Stimulated activated CD8-positive, alpha-beta memory T cell treated with anti-CD3 and anti-CD28 coated beads, Interleukin-7, amount 100 ng/mL, for 24 hours (primary cell): ENCODE measurements at places on chromosomes 11 and 22.

DNA sequence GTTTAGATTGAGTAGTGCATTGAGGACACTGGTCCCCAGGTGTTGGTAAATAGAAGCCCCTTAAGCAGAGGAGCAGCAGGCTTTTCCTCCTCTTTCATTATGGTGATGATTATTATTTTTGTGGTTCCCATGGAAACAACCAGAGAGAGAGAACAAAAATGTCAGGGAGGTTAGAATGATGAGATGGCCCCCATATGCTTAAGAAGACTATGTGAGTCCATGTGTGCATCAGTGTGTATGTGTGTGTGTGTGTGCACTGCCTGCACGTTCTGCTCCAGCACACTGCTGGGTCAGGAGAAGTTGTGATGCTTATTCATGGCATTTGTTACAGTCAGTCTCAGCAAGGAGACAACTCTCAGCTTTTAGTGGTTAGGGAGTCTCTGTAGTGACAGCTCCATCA, 724.2 kb downstream of the NTM start:
- no peak for DNase-seq

DNA sequence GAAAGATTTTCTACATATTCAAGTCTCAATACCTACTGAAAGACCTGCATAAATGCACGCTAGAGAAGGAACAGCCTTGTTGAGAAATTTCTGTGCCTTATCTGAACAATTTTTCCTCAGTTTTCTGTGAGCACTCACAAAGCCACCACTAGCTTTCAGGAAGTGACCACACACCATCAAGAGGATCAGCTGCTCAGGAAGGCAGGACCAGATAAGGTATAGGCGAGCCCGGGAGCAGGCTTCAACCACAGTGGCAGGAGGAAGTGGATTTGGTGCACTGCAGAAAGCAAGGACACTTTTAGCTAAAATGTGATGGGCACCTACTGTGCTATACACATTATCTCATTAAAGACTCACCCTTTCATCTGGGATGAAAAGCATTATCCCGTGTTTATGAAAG, 220.8 kb downstream of the RAB38 start:
- DNase-seq = no peak

DNA sequence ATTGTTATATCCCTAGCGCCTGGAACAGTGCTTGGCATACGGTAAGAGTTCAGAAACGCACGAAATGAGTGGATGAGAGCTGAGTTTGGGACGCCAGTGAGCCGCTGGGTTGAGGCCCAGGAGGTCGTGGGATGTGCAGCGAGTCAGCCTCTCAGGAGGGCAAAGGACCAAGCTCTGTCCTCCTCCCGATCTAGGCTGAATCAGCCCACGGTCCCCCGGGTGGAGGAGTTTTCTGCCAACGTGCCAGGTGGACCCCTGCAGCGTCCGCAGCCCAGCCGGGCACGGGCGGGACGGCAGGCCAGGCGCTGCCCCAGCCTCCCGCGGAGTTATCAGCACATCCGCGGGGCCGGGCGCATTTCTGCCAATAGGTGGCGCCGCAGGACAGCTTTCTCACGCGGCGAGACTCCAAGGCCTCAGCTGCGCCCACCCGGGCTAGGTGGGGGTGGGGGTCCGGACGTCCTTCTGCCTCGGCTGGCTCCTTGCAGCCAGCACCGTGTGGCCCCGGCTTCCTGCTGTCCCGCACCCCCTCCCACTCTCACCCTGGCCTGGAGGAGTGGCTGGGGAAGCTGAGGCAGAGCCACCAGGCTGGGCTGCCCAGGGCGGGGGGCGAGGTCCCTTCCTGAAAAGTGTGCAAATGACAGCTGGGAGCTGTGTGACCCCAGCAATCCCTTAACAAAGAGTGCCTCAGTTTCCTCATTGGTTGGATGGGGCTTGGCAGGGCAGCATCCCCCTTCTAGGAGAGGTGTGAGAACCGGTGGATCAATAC, 2.2 kb upstream of the RPS19BP1 start:
- peak; percentile 79 for DNase-seq

- DNase-seq = peak; percentile 43
These were observed at the start of gene ESAM for GRCh38 chr11:124762105-124762623. TSS of gene ESAM (minus strand) at chr11:124762290. CDS start at chr11:124762154, 136 bp downstream.

- no peak for DNase-seq
These were observed 39.4 kb upstream of the LIN7C start for GRCh38 chr11:27545946-27546345.

DNA sequence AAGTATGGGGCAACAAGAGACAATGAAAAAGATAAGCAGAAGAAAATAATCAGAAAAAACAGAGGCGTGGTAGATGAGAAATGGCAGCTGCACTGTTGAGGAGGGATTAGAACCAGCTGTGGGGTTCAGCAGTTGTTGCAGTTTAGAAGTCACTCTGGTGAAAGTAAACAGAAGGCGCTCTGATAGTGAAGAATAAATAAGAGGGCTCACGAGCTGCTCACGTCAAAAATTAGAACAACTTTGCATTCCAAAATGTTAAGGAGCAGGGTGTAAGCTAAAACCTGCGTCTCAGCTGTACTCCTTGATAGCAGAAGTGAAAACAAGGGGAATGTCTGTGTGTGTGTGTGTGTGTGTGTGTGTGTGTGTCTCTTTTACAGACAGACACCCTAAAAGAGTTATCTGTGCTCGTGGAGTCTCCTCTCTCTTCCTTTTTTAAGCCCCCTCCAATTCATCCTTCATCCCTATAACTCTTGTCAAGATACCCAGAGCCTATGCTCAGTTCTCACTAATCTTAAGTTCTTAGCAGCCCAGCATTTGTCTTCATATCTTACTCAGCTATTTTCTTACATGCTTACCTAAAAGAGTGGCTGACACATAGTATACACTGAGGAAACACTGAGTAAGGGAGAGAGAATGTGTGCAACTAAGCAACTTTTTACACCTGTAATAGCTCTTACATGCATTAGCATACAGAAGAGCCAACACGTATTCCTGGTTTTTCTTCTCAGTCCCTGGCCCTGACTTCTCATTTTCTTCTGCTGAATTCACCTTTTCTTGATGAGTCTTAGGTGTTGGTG, 8.9 kb downstream of the TTC17 start:
- no peak for DNase-seq

DNA sequence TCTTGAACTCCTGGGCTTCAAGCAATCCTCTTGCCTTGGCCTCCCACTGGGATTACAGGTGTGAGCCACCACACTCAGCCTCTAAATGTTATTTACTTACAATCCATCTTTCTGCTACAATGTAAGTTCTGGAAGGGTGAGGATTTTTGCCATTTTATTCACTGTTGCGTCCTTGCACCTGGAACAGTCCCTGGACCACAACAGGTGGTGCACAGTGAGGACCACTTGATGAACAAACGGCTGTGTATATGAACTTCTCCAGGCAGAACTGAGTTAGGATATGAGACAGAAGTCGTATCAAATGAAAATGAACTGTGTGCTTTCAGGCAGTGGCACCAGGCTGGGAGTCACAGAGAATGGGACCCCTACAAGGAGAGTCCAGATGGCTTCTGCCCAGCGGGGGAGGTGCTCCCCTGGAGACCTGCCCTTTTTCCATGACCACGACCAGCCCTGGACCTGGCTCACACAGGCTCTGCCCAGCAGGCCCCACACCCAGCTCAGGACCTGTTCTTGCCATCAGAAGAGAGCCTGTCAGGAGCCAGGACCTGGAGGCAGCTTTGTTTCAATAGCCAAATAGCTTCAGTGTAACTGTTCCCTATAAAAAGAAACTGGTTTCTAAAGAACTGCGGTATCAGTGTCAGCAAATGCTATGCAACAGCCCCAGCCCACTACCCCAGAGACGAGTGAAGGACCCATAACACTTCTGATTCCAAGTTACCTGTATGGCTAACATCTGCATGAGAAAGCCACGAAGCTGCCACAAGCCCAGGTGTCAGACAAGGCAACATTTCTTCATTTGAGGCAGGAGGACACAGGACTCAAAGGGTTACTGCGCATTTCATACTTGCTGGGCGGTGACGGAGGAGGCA, 104.9 kb downstream of the MICAL3 start:
- DNase-seq = no peak

GRCh38 chr22:38924347-38924952, 33.0 kb upstream of the APOBEC3A start:
- no peak for DNase-seq

DNA sequence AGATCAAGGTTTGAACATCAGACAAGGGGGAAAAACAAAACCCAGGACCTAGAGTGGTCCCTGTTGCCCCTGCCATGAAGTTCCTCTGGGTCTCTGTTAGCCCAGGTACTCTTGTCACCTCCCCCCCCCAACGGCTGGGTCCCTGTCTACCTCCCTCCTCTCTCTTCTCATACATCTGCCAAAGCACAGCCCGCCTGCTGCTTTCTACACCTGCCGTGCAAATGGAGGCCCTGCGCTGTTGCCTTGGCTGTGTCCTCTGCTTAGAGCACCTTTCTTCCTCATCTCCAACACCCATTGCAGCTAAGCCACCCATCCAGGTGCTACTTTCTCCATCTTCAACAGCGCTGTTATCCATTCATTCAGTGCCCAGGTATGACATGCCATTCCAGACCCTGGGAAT, 99.2 kb downstream of the TP53I11 start:
- DNase-seq = no peak

DNA sequence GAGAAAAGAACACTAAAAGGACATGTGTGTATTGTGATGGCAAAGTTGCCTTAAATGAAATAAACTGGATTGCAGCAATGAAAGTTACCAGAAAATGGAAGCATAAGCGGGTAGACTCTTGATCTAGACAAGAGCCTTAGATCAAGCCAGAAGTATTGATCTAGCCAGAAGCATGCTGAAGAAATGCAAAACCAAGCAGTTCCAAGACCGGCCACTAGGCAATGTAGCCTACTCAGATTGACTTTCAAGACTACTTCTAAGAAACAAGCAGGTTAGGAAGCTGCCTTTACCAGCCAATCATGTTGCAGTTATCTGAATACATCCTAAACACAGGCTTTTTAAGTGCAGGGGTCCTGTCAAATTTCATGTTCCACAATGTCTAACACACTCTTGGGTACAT, 54.6 kb downstream of the KCNA4 start:
- DNase-seq = no peak

DNA sequence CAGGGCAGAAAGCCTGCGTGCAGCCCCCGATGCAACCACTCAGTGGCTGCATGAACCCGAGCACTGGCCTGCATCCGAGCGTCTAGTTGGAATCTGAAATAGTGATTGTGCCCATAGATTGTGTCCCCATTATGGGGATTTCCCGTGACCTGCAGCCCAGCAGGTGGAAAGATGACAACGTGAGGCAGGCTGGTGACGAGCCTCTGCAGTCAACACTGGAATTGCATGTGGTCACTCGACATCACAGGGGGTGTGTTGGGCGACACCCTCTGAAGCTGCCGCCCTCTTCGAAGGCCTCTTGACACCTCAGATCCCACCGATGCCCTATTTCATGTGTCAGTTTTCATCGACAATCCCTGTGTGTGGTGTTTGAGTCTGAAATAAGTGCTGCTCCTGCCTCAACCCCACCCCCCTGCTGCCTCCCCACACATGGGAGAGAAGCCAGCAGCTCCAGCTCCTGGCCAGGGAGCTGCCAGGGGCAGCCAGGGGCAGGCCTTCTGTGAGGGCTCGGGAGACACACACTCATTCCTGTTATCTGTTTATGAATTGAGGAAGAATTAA, 172.0 kb upstream of the B3GAT1 start:
- DNase-seq = no peak

DNA sequence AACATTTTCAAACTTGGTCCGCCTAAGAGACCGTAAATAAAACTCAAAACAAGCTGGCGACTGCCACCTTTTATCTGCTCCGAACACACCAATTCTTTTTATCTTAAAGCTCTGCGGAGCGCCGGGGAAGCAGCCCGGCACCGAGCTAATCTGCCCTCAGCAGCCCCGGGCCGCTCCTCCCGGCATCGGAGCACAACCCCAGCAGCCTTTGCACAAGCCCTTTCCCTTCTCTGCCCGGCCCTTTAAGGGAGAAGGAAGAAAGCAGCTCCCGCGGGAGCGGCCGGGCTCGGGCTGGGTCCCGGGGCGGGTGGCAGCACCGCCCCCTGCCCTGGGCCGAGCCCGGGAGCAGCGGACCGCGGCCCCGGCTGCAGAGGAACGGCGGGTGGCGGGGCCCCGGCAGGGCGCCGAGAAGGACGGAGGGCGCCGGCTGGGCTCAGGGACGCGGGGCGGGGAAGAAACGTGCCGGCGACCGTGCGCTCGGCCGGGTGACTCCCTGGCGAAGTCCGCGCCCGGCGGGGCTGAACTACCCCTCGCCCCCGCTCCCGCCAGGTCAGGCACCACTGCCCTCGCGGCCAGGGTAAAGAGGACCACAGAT, 133.6 kb upstream of the C11orf58 start:
- DNase-seq = no peak

DNA sequence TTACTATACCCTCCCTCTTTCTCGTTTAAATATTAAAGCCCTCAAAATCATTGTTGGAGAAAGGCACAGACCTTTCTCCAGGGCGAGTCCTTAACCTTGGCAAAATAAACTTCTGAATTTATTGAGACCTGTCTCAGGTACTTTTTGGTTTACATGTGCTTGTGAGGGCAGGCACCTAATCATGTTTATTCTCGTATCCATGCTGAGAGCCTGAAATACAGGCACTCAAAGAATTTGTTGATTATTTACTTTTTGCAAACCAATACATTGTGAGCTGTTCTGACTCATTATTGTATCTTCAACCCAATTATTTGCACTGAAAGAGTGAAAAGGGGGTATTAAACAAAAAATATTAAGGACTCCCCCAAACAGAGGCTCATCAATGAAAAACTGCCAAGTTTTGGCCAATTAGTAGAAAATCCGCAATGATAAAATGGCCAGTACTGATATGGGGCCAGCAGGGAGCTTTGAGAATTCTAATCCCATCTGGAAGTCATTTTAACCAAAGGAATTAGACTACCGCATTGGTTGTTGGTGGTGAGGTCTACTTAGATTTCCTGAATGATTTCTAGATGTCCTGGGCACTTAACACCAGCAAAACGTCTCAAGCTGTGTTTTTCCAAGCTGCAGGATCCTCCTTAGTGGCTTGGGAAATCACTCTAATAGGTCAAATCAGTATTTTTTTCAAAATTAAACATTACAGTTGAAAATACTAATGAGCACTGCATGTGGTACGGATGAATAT, 157.3 kb downstream of the SWAP70 start:
- no peak for DNase-seq

DNA sequence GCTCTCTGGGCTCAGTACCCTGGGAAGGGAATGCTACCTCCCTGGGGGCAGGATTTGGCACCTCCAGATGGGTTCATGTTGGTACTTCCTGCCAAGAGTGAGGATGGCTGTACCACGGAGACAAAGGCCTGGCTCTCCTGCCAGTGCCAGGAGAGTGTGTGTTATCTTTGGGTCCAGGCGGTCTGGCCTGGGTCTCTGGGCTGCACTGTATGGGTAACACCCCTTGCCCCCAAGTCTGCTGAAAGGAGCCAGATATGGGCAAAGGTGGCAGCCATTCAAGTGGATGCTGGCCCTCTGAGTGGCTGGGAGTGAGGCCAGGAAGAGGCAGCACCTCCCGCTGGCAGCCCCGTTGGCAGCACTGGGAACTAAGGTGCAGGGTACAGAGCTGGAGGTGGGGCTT, 91.5 kb downstream of the NECTIN1 start:
- DNase-seq = no peak

GRCh38 chr22:48588878-48589450, 1238.7 kb downstream of the BRD1 start:
- DNase-seq = no peak
